ENCODE measurements at places on chromosomes 5 and 9.
A peak's percentile ranks its signal among the peaks of the same experiment; 100 is the strongest.

GRCh38 chr5:137069358-137069757, 429.8 kb downstream of the SPOCK1 start:
- no peak for DNase-seq

DNA sequence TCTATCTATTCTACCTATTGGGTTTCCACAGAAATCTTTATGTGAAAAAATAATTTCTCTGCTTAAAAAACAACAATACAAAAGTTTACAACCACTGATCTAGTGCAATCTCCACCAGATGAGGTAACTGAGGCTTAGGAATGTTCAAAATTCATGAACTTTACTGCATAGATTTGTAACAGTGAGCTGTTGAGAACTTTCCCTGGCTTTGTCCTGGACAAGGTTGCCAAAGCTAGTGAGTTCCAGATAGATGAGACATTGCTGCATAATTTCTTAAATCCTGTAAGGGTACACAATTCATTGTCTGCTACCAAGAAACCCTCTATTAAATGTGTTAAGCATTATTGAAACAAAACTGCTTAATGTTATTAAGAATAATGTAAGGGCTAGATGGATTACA, 102.7 kb downstream of the OSMR start:
- DNase-seq: no peak

GRCh38 chr9:100595391-100596199, 17.7 kb downstream of the CAVIN4 start:
- peak; percentile 24 for DNase-seq

DNA sequence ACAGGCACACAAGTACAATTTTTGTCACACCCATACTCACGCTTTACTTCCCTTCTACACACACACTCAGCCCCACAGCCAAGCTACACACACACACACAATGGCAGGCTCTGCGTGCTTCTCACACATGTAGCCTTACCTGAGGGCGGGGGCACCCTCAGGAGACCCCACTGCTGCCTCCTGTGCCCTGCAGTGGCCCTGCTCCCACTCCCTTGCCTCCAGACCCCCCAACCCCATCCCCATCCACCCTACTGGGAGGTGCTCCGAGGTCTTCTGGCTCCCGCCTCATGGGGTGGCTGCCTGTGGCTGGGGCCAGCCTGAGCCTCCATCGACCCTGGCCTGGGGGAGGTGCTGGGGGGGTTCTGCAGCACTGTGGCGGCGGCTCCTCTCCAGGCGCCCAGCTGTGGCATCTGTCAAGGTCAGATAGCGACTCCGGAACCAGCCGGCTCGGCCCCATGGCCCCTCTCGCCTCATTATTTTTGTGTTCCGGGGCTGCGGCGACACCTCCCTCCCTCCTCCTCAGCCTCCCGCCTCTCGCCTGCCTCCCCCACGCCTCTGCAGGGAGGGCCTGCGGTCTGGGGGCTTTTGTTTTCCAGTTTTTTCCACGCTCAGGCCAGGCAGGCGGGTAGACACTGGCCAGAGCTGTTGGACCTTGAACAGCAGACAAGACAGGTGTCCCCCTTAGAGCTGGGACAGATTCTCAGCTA, 21.7 kb downstream of the CXXC5 start:
- peak; percentile 27 for DNase-seq

- no peak for DNase-seq
Measured at GRCh38 chr5:31476738-31477141, 55.2 kb downstream of the DROSHA start.

DNA sequence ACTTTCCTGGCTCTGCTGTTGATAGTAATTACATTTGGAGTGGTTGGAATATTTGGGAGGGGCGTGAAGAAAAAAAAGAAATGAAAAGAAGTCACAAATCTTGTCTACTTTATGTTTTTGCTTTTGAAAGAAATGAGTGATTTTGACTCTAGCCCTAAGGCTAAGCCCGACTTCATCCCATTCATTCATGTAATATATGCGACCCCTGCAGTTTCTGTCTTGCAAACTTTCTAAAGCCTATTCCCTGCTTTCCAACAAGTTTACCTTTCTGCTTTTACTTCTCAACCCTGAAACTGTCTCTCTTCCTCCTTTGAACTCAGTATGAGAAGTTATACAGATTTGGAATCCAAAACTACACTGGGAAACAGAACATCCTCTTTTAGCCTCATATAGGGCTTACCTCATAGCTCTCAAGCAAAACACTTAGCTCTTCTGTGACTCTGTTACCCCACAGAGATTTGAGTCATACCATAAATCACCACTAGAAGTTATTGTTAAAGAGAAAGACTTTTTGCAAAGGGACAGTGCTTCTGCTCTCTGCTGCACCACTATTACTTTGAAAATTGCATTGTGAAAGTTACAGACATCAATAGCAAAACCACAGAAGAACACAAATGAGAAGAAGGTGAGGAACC, 1.6 kb downstream of the CFAP95 start:
- no peak for DNase-seq

- DNase-seq: no peak
Measured at GRCh38 chr5:24904981-24905517, 260.3 kb upstream of the CDH10 start.

DNA sequence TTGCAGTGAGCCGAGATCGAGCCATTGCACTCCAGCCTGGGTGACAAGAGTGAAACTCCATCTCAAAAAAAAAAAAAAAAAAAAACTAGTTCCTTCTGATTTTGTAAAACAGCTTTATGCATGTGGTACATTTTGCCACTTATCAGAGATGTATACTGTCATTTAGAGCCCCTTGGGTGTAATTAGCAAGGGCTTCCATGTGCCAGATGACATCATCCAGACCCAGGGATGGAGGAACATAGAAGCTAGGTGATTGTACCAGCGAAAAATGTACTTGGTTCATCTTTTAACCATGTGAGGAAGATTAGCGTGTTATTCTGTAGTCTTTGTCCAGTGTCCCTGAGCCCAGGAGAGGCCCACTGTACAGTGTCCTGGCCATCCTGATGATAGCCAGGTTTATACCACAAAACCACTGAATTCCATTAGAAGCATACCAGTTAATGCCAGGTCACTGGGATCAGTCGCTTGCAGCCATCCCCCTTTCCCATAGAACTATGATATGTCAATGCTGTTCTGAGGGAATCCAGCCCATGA, 239.3 kb upstream of the SGCD start:
- DNase-seq: no peak
